ENCODE measurements at places on chromosomes 6 and 20.

DNA sequence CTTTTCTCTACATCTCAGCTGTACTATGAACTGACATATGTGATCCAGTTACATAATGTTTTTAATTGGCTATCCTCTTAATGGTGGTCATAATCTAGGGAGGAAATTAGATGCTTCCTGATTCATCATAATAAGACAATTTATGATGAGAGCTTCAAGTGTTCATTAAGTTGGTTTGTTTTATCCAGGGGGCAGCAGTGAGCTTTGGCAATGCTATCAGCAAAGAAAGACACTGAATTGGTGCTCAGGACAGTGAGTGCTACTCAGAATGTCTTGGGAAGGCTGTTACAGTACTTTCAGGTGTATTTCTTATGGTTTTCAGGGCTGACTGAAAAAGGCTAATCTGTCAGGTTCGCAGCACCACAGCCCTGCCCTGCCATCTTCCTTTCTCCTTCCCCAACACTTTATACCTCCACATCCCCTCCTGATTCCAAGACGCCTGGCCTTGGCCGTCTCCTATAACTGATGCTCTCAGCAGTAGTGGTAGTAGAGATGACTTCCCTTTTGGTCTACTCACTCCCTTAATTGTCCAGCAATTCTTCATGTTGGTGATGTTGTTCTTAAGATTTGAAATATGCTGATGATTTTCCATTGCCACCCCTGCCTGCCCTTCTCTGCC is 67.0 kb upstream of the TNFAIP3 start:
- DNase-seq, result no peak

GRCh38 chr6:52360601-52361413 is 1.1 kb upstream of the PAQR8 start:
- DNase-seq, result no peak

DNA sequence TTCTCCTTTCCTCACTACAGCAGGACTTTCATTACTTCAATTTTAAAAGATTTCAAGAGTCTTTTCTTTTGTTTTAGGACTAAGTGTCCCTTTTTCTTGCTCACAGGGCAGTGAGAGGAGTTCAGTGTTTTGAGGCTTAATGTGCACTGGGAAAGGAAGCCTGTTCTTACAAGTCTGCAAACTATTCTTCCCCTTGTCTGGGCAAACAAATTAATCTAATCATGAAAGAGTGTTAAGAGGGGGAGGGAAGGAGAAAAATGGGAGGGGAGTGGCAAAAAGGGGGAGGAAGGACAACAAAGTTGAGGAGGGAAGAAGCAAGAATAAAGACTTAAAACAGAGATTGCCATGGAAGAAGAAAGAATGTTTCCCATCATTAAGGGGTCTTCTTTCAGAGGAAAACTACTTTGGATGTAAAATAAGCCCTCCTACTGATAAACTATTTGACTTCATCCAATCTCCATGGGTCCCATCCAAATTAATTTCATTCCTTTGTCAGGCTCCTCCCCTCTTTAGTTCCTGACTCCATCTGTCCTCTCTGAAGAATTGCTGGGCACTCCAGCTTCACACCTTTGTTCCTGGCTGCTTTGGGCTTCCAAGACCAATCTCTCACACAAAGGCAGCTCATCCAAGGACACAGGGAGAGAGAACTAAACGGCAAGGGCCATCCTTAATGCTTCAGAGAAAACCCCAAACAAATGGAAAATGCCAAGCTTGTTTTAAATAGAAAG is 244.5 kb downstream of the TPBG start:
- DNase-seq, result no peak

GRCh38 chr20:17783671-17784070 is 83.9 kb downstream of the BANF2 start:
- no peak for DNase-seq

DNA sequence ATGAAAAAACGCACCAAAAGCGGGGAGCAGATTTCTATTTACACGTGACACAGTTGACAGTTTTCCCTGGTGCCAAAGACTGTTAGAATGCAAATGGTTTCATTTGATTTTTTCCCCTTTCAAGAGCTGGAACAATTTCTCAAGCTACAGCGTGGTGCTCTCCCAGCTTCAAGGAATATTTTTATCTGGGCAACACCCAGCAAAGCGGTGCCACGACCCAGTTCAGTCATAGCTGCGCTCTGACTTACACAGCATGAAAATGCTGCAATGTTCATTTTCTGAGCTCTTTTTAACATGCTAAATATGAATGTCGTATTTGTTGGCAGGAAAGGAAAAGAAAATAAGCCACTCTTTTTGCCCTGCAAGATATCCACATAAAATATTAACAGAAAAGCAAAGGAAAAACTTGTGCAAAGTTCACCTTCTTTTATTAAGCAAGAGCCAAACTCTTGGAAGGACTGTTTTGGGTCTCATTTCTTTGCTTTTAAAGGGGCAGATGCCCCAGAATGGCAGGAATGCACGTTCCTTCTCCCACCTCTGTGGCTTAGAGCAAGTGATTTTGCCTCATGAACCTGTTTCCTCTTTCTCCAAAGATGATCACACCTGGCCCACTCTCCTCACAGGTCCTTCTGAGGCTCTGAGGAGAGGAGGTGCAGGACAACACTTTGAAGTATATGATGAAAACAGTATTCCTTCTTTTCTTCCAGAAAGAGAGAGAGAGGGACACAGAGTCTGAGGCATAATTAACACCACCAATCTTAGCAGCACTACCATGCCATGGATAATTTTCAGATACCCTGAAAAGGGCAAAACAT is 47.0 kb downstream of the TTI1 start:
- no peak for DNase-seq

DNA sequence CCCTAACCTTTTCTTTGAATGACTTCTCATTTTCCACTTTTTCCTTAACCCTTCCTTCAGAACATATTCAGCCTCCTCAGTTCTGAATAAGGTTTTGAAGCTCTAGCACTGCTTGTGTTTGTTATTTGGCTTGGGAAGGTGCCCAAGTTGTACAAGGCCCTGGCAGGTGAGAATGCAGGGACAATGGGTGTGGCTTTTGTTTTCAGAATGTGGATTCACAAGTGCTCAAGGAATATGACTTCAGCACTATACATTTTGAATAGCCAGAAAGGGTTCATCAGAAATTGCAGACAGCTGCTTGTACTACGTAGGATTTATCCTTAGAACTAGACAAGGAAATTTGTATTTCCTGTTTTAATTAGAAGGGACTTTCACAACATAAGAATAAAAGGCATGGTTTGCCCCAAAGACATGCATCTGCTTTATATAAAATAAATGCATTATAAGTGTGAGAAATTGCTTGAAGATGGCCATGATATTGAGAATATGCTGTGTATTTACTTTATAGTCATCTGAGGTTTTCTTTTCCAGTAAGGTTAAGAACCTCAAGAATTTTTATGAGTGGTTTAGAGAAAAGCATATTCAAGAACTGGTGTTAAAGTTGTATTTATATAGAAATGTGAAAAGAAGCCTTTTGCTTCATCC is 29.3 kb upstream of the PRDM1 start:
- no peak for DNase-seq

All from anterior cingulate cortex (tissue), 58 donors.